CD4-positive, CD25-positive, alpha-beta regulatory T cell (primary cell): ENCODE measurements at places on chromosomes 7 and 10. TPM values are rescaled to one million over a fixed set of nuclear protein-coding genes. Genes with fewer than 3 reads are reported as not detected.

The AKR1C4 gene
- not detected for total RNA-seq

The BLNK gene
- total RNA-seq: 0.35 TPM

The C1QL3 gene
- total RNA-seq: not detected

The CTNNA3 gene
- not detected for total RNA-seq

The UCN3 gene
- total RNA-seq: not detected

The RAMP3 gene
- total RNA-seq: not detected

The GRM8 gene
- total RNA-seq: not detected

The HOXA2 gene
- not detected for total RNA-seq

The CPXM2 gene
- total RNA-seq: not detected
